ENCODE measurements at places on chromosomes 16 and 17. TPM values are rescaled to one million over a fixed set of nuclear protein-coding genes. Genes with fewer than 3 reads are reported as not detected.

DNA sequence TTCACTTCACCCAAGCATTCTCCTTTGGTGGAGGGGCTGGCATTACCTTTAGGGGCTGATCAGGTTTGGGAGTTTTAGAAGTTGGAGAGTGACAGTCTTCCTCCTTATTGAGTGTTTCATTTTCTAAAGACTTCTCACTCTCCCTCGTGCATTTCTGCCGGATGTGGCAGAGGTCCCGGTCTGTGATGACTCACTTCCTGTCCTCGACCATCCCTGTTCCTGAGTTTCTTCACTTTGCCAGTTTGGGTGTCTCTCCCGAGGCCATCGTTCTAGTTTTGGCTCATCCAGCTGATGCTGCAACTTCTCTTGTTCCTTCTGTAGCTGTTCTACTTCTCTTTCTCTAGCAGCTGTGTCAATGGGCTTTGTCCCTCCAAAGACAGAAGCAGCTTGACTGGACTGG is 104.3 kb downstream of the PHKB start:
- no peak for DNase-seq

DNA sequence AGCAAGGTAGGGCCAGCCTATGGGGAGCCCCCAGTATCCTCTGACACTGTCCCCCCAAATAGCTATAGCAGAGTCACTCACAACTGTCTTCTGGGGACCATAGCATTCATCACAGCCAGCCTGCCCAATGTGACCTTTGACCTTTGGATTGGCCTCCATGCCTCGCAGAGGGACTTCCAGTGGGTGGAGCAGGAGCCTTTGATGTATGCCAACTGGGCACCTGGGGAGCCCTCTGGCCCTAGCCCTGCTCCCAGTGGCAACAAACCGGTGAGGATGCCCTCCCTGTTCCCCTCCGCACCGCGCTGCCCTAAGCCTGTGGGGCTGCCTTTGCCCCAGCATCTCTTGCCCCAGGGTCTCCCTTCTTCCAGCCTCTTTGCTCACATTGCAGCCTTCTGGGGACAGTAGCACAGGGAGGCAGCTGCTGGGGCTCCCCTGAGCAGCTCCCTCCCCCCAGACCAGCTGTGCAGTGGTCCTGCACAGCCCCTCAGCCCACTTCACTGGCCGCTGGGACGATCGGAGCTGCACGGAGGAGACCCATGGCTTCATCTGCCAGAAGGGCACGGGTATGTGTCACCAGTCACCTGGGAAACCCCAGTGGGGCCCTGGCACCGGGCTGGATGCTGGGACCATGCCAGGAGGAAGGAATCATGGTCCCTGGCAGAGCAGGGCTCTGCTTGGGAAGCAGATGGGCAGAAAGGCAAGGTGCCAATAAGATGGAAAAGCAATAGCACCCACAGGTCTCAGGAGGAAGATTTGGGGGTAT is 61.1 kb downstream of the MRC2 start:
- no peak for DNase-seq

The ZP2 gene
- total RNA-seq: not detected

DNA sequence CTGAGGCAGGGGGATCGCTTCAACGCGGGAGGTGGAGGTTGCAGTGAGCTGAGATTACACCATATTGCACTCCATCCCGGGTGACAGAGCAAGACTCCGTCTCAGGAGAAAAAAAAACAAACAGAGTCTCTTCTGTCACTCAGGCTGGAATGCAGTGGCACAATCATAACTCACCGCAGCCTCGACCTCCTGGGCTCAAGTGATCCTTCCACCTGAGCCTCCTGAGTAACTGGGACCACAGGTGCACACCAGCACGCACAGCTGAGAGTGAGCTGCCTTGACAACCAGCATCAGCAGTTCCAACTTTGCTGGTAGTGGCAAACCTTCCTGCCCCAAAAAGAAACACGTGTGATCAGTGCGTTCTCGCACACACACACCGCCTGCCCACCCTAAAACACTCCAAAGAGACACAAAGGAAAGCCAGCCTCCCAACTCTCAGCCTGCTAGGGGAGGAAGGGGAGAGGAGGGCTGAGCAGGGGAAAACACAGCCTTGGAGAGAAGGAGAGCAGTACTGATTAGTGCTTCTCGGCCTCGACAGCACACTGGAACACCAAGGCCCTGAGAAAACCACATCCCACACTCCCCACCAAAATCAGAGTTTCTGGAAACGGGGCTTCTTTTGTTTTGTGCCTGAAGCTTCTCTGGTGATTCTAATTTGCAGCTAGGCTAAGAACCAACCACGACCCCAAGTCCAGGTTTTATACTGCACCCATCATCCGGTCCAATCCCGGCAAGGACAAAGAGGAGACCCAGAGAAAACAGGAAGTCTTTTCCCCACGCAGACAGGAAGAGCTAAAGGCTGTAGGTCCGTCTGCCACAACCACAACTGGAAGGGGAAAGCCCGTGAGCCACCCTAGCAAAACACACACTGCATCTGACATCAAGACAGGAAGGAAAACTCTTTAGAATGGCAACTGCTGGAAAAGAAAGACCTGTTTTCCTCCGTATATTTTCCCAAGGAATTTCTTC is 28.8 kb downstream of the ZCCHC14 start:
- no peak for DNase-seq

The ASGR1 gene
- total RNA-seq: 0.46 TPM

Data from CD8-positive, alpha-beta memory T cell (primary cell).